ENCODE measurements at places on chromosomes 16 and 17. TPM values are rescaled to one million over a fixed set of nuclear protein-coding genes. Genes with fewer than 3 reads are reported as not detected.

KRTAP1-5 gene
- not detected for total RNA-seq

- peak; percentile 34 for DNase-seq
Observed at GRCh38 chr16:68387301-68387700, 61.0 kb downstream of the SMPD3 start.

GRCh38 chr17:66930933-66931332 lies 33.6 kb upstream of the CACNG4 start:
- DNase-seq: no peak

GRCh38 chr17:66191593-66192377 lies at the start of gene CEP112:
CEP112 (minus strand) TSS chr17:66192133.
- DNase-seq: peak; percentile 71

- no peak for DNase-seq
Observed at GRCh38 chr17:13120864-13121263, 103.0 kb upstream of the ELAC2 start.

GRCh38 chr17:72846399-72846798 lies 246.1 kb downstream of the SLC39A11 start:
- no peak for DNase-seq

DNA sequence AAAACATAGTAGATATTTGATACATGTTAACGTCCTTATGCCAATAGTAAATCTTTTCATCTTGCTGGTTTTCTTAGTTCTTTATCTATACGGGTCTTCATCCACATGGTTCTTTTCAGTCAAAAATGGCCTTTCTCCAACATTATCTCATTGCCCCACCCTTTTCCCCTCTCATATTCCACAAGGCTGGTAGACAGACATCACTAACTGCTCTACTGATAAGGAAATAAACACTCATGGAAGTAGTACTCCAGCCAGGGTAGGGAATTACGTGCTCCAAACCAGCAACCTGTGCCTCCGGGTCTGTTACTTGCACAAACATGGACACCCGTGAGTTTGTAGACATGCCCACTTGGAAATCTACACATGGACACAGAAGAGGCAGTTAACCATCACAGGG lies 141.4 kb downstream of the XYLT1 start:
- DNase-seq: no peak

GRCh38 chr16:27334838-27335237 lies 21.1 kb downstream of the IL4R start:
- DNase-seq: no peak

DNA sequence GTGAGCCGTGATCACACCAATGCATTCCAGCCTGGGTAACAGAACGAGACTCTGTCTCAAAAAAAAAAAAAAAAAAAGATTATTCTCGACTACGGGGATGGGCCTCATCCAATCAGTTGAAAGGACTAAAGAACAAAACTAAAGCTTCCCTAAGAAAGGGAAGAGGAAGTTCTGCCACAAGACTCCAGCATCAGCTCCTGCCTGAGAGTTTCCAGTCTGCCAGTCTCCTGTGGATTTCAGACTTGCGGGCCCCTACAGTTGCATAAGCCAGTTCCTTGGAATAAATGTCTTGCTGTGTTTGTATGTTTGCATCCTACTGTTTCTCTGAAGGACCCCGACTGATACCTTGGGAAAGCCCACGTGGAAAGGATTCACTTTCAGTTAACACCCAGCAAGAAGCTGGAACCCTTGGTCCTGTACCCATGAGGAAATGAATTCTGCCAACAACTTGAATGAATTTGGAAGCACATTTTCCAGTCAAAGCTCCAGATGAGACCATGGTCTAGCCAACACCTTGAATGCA lies 26.3 kb upstream of the FZD2 start:
- no peak for DNase-seq

GRCh38 chr17:73156166-73156840 lies 8.5 kb upstream of the SSTR2 start:
- peak; percentile 71 for DNase-seq

GRCh38 chr17:13182854-13183253 lies 165.0 kb upstream of the ELAC2 start:
- no peak for DNase-seq

DNA sequence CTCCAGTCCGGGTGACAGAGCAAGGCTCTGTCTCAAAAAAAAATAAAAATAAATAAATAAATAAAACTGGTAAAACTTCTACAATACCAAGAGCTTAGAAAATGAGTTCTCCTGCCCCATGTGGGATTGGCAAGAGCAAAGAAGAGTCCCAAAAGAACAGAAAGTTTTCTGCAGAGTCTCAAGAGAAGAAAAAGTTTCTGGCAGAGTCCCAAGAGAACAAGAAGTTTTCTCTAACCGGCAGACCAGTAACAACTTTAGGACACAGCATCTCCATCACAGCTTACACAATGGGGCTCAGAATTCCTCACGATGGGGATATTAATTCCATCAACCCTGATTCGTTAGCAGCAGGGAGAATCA lies 1.1 kb downstream of the SLC39A11 start:
- DNase-seq: no peak

- no peak for DNase-seq
Observed at GRCh38 chr16:88805887-88806393, 2.4 kb downstream of the CDT1 start.

- DNase-seq: peak; percentile 49
Observed at GRCh38 chr17:57541472-57542394, 203.4 kb downstream of the CCDC182 start.

DNA sequence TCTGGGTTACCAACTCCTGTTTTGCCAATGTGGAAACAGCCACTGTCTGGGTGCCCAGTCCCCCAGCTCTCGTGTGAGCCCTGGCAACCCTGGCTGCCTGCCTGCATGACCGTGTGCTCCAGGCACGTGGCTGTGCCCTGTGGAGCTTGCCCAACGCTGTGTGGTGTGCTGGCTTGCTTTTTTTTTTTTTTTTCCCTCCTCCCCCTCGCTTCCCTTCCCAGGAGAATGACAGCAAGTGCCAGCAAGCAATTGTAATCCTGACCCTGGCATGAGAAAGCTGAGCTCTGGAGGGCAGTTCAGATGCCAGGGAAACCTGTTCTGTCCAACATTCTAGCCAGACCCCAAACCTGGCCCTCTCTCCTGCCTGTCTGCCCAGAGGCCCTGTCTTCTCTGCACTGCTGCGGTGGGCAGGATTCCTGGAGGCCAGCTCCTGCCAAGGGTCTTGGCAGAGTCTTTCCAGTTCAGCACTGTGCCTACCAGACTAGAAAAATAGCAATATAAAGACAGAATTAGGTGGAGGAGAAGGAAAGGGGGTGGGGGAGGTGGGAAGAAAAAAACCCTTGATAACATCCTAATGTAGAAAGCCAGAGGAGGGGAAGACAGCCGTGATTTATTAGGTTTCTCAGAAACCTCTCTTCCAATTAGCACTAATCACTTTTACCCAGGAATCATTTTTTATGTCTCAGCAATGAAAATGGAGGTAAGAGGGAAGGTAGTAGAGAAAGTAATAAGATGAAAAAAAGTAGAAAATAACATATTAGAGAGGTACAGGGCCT lies 9.0 kb downstream of the HLF start:
- DNase-seq: peak; percentile 76

GRCh38 chr17:36907407-36907806 lies 29.9 kb upstream of the LHX1 start:
- DNase-seq: no peak

- DNase-seq: no peak
Observed at GRCh38 chr16:17321824-17322223, 148.9 kb downstream of the XYLT1 start.

DNA sequence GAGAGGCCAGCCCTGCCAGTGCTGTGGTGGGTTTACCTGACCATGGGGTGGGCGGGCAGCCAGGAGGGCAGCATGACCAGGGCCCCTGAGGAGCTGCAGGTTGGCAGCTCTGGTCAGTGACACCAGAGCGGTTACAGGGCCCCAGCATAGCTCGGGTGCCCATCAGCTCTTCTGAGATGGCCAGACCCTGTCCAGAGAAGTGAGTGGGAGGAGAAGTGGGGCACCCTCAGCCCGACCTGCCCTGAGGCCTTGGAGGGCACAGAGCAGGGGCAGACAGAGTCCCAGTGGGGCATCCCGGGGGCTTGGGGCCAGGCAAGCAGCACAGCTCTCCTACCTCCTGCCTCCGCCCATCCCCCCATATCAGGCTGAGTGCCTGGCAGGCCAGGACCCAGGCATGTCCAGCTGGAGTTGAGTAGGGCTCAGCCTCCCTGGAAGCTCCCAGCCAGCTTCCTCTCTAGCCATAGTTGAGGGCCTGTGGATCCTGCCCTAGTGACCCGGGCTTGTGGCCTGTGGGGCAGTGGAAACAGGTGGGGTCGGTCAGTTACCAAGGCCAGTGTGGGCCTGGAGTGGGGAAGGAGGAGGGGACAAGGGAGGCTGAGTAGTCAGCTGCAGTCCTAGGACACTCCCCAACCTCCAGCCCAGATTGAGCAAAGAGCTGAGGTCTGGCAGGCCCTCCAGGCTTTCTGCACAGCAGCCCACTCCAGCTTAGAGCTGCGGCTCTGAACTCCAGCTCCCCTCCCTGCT lies 83.5 kb downstream of the AMFR start:
- no peak for DNase-seq

- DNase-seq: no peak
Observed at GRCh38 chr17:2391597-2392251, 9.1 kb downstream of the MNT start.

DNA sequence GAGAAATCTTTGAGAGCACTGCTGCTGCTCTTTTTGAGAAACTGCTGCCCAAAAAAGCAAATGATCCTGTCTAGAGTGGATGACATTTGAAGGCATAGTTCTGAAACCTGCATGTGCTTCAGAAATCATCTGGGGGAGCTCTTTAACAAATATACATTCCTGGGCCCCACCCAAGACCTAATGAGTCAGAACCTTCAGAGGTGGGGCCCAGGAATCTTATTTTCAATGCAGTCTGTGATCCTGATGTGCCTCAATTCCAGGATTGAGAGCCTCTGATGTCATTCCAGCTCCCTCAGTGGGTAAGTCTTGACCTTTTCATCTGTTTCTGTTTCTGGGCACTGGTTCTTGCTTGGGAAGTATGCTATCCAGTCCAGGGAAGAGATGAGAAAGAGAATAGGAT lies 42.3 kb downstream of the HNF1B start:
- DNase-seq: no peak
